ENCODE measurements at places on chromosomes 4 and X.

- DNase-seq = no peak
These were observed 603.2 kb upstream of the FAM241A start for GRCh38 chr4:111542056-111542455.

DNA sequence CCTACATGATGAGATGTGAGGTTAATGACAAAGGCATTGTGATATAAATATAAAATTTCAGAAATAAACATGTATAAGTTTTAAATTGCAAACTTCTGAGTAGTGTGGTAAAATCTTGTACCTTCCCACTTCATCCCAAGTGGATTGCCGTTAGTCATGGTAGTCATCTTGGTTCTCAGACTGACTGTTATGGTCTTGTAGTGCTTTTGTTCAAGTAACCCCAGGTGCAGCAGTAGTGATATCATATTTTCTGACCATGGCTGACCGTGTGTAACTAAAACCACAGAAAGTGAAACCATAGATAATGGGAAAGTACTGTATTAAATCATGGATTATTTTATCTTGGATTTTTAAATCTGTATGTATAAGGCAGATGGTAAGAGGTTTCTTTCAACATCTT, 74.8 kb upstream of the SLIT2 start:
- DNase-seq = no peak

DNA sequence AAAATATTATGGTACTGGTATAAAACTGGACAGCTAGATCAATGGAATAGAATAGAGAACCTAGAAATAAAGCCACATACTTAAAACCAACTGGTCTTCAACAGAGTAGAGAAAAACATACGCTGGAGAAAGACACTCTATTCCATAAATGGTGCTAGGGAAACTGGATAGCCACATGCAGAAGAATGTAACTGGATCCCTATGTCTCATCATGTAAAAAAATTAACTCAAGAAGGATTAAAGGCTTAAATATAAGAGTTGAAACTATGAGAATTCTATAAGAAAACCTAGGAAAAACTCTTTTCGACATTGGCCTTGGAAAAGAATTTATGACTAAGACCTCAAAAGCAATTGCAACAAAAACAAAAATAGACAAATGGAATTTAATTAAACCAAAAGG, 114.6 kb downstream of the PCDH18 start:
- DNase-seq = no peak

- DNase-seq = no peak
These were observed 10.7 kb upstream of the PPEF2 start for GRCh38 chr4:75912968-75913367.

- DNase-seq = no peak
These were observed 169.5 kb upstream of the SMARCAD1 start for GRCh38 chr4:94038195-94038594.

- DNase-seq = no peak
These were observed 12.7 kb downstream of the RAB28 start for GRCh38 chr4:13471400-13471799.

- DNase-seq = no peak
These were observed 47.5 kb upstream of the PDE5A start for GRCh38 chr4:119676101-119676500.

- DNase-seq = no peak
These were observed 76.4 kb upstream of the PGRMC2 start for GRCh38 chr4:128363966-128364365.

- DNase-seq = no peak
These were observed 25.2 kb downstream of the HTRA3 start for GRCh38 chr4:8294775-8295174.

DNA sequence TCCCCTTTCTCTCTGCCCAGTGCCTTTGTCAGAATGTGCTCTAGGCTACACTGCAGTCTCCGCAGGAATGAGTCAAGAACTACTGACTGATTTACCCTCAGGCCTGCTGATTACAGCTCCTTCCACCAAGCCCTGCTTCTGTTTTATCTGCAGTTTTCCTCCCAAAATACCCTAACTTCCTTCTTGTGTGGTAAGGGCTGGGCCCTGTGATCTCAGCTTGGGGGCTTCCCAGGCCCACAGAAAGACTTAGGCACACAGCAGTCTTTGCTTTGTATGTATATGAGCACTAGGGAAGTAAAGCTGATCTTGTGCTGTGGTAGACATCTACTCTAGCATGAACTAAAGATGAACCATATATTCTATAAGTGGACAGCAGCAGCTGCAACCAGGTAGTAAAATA, 18.8 kb downstream of the PAK3 start:
- no peak for DNase-seq

GRCh38 chr4:18435781-18436180, 414.2 kb upstream of the LCORL start:
- DNase-seq = no peak

DNA sequence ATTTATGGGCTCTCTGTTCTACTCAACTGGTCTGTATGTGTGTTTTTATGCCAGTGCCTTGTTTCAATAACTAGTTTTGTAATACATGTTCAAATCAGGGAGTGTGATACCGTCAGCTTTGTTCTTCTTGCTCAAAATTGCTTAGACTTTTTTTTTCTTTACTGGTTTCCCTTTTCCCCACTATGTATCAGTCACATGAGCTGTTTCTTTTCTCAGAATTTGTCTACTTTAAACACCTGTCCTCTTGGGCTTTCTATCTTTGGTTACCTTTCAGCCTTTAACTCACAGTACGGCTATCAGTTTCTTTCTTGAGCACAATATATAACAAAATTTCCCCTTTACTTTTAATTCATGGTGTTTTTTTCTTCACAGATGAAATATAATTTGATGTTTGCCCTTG, 5.4 kb upstream of the GLRA3 start:
- DNase-seq = no peak

DNA sequence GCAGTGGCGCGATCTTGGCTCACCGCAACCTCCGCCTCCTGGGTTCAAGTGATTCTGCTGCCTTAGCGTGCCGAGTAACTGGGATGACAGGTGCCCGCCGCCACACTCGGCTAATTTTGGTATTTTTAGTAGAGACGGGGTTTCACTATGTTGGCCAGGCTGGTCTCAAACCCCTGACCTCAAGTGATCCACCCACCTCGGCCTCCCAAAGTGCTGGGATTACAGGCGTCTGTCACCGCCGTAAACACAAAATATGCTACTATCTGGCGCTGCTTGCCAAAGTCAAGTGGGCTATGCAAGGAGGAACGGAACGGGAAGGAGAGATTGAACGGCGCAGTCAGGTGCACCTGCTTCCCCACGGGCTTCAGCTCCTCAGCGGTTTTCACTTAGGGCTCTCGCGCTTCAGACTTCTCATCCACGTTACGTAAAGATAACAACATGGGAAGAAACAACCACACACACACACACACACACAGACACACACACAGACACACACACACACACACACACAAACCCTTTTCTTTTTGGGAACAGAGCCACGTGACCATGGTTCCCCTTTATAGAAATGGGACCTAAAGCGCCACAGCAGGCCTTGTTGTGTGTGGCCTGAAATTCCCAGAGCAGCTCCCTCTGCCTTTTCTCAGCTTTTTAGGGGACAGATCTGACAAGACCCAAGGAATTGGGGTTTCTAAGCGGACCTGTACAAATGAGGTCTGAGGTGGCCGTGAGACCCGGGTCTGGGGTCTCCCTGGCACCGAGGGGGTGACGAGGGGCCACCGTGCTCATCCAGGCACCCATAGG, 1.5 kb downstream of the P2RY8 start:
- peak; percentile 43 for DNase-seq

GRCh38 chrX:47179221-47179927, 14.3 kb upstream of the UBA1 start:
- DNase-seq = no peak

GRCh38 chr4:103482893-103483292, 236.9 kb downstream of the TACR3 start:
- no peak for DNase-seq

DNA sequence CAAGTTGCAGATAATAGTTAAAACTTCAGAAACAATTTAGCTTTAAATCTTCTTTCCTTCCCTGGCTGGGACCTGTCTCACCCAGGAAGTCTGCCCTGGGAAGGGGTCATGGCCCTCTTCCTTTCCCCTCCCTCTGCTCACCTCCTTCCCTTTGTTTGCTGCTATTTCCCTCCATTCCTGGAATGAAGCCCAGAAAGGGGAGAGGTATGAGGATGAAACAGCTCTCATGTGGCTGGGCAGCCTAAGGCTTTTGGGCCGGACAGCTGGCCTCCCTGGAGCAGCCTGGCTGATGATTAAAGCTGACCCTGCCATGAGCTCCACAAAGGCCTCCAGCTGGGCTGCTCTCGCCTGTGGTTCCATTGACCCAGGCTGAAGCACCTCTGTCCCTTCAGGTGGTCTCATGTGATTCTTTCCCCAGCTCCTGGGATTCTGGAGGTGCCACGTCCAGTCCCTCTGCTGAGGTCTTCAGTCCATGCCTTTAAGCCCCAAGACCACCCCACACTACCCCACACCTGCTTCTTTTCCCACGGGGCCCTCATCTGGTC, 202.1 kb downstream of the PTTG2 start:
- no peak for DNase-seq

DNA sequence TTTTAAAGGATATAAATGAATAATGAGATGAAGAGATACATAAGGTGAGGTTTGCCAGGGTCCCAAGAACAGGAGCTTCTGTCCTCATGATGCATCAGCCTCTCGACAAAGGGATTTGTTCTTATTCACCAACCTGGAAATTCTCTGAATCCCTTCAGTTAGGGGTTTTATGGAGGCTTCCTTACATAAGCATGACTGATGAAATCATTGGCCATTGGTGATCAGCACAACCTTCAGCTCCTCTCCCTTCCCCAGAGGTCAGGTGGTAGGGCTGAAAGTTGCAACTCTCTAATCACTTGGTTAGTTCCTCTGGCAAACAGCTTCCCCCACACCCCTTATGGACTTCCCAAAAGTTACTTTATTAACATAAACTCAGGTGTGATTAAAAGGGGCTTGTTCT, 222.0 kb downstream of the SPRY1 start:
- no peak for DNase-seq

DNA sequence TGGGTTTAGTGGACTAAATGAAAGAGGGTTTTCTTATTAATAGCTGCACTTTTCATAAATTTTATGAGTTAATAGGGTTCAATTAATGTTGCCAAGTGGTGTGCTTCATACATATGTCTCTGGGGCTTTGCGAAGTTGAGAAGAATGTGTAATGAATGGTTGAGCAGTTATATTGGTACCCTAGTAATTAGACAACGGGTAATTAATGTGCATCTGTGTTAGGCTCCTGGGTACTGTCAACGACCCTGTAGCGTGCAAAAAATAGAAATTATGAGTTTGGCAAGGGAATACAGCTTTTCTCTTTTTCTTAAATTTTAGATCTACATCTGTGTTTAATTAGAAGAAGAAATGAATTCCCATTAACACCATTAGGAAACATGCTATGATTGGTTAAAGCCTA, 1027.7 kb downstream of the ARAP2 start:
- DNase-seq = no peak

- no peak for DNase-seq
These were observed 172.2 kb upstream of the TECRL start for GRCh38 chr4:64581422-64581821.

GRCh38 chr4:73070074-73070390, 516 bp upstream of the COX18 start:
- no peak for DNase-seq

DNA sequence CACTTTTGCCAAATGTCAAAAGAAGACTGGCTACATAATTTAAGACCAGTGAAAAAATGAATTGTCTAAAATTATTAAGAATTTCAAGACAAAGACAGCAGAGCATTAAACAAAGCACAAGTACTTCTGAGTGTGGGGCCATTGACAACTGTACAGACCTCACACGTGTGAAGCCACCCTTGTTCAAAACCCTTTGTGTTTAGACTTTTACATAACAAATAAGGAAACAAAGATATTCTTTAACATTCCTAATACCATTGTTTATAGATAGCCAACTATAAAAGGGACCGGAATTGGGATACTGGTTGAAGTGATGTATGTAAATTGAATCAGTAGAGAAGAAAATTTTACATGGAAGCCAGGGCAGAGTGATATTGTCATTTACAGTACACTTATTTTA, 624.2 kb downstream of the PCDH18 start:
- no peak for DNase-seq

DNA sequence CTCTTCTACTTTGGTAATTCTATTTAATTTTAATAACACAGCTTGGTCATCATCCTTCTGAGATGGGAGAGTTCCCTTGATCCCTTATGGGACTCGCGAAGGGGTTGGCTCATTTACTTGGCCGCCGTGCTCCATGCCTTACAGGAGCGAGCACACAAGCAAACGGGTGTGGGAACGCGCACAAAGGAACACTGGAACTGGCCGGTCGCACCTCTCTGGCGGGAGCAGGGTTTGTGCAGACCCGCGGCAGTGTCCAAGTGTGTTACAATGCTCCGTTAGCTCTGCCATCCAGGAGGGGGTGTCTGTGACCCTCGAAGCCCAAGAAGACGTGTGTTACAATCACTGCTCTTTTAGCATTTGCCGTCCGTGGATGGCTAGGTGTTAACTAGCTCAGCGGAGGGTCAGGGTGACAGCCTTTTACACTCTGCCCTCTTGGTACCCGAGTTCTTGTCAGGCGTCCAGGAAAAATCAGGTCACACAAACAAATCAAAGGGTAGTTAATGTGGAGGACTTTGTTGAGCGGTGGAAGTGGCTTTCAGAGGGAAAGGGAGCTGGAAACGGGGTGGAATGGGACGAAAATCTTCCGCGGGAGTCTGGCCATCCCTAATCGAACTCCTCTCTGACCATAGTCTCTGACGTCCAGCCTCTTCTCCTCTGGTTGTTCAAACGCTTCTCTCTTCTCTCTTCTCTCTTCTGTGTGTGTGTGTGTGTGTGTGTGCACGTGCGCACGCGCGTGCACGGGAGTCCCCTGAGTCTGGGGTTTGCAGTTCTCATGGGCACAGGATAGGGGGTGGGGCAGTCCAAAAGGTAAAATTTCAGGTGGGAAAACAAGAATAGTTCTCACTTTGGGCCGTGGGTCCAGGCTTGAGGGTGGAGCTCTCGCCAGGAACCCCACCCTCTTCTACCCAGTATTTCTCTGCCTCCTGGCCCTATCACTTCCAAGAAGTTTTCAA, 76.3 kb downstream of the SLC10A7 start:
- DNase-seq = no peak

GRCh38 chr4:87912164-87913004, 63.1 kb upstream of the SPP1 start:
- no peak for DNase-seq

DNA sequence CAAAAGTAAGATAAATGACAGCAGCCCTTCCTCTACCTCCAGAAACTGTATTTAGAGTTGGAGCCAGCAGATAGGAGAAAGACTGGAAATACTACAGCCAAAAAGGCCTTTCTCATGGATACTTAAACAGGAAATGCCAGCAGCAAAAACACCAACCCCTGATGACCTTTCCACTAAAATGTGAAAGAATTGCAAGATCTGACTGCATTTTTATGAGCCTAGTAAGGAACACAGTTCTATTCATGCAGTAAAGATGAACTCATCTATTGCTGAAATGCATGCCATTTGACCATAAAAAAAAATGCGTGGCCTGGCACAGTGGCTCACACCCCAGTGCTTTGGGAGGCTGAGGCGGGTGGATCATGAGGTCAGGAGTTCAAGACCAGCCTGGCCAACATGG, 19.9 kb downstream of the ABCG2 start:
- no peak for DNase-seq

DNA sequence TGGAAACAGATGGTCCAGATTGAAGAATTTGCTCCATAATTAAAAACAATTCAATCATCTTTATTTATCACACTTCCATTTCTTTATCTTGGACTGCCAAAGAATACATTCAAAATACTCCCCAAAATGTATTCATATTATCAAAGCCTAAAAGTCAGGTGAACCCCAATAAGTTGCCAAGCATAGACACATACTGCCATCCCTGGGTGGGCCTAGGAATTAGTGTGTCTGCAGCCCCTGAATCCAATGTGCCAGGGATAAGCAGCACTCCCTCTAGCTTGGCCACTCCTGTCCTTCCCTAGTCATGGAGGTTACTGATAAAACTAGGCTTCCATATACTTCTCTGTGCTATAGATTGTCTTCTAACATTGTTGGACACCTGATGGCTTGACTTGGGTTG, 199.9 kb downstream of the TENM3 start:
- no peak for DNase-seq
